ENCODE measurements at places on chromosomes 12 and 14. TPM values are rescaled to one million over a fixed set of nuclear protein-coding genes. Genes with fewer than 3 reads are reported as not detected.

The GPR137C gene
- 6.9 TPM for polyA plus RNA-seq

The HCAR2 gene
- 0.31 TPM for polyA plus RNA-seq

The GPRC5D gene
- not detected for polyA plus RNA-seq

The SYNE3 gene
- polyA plus RNA-seq: 1.6 TPM

The FAM186B gene
- polyA plus RNA-seq: 0.76 TPM

The AKAP5 gene
- polyA plus RNA-seq: 7.2 TPM

The ADCY4 gene
- 12.8 TPM for polyA plus RNA-seq

The RFX4 gene
- not detected for polyA plus RNA-seq

The GOLGA5 gene
- 45.4 TPM for polyA plus RNA-seq

The PPP1R1A gene
- polyA plus RNA-seq: 47.1 TPM

The CINP gene
- 41.0 TPM for polyA plus RNA-seq

The PTPRR gene
- polyA plus RNA-seq: 0.50 TPM

The SLC24A4 gene
- 0.33 TPM for polyA plus RNA-seq

The ACYP1 gene
- polyA plus RNA-seq: 31.1 TPM

The PLEKHD1 gene
- 5.7 TPM for polyA plus RNA-seq

The RASSF9 gene
- polyA plus RNA-seq: 15.3 TPM

The CCDC38 gene
- polyA plus RNA-seq: 0.35 TPM

The PRB2 gene
- polyA plus RNA-seq: not detected

The ACVRL1 gene
- 36.5 TPM for polyA plus RNA-seq
